ENCODE measurements at places on chromosomes 16 and 17. TPM values are rescaled to one million over a fixed set of nuclear protein-coding genes. Genes with fewer than 3 reads are reported as not detected.

Gene HASPIN
- total RNA-seq: 0.22 TPM

Gene MMP2
- total RNA-seq: not detected

Gene KLHL11
- 34.0 TPM for total RNA-seq

Gene ZNF629
- 1.7 TPM for total RNA-seq

Gene AGRP
- total RNA-seq: not detected

Gene RARA
- total RNA-seq: 115 TPM

Gene KRT25
- not detected for total RNA-seq

Gene KCNH6
- total RNA-seq: not detected
